ENCODE measurements at places on chromosomes 7 and 10. TPM values are rescaled to one million over a fixed set of nuclear protein-coding genes. Genes with fewer than 3 reads are reported as not detected.

DNA sequence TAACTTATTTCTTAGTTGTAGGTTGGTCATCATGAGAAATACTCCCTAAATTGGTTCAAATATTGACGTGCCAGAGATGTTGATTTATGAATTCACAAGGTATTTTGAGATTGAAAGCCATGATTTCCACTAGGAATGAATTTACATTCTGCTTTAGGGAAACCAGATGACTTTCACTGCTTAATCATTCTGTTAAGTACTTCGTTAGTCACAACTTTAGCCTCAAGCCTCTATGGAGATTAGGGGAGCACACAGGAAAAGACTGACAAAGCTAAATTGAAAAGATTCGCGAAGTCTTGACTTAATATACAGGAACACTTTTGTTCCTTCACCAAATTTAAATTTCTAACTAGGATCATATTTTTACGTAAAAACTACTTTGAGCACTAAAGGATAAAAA is 250.4 kb upstream of the CACNA2D1 start:
- H3K27me3 ChIP-seq, result no peaks in the 10 kb centered on the region
- H3K4me1 ChIP-seq, result peaks cover 3% of the 10 kb centered on the region

- peaks cover 15% of the 10 kb centered on the region for H3K27me3 ChIP-seq
- H3K4me3 ChIP-seq, result peak overlapping the region; percentile 98
- H3K36me3 ChIP-seq, result peaks cover 1% of the 10 kb centered on the region
- no peak for DNase-seq
Measured at GRCh38 chr10:102421507-102421756, 796 bp downstream of the FBXL15 start.

- no peak overlapping the region for H3K27ac ChIP-seq
- DNase-seq, result no peak
- peaks cover 37% of the 10 kb centered on the region for H3K27me3 ChIP-seq
Measured at GRCh38 chr10:16545116-16545736, 23.5 kb upstream of the C1QL3 start.

DNA sequence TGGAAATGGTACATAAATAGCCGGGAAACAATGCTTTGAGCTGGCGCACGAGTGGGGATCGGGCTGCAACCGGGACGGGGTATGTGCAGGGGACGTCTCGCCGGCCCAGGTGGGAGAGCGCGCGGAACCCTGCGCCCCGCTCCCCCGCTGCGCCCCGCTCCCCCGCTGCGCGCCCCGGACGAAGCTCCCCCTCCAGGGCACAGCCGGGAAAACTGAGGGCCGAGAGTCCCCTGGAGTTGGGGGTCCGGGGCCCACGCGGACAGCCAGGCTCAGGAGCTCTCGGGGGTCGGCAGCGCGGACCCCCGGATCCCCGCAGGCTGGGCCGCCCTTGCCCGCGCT is 514 bp downstream of the RADIL start:
- H3K4me1 ChIP-seq, result peaks cover 20% of the 10 kb centered on the region
- DNase-seq, result no peak
- peaks cover 6% of the 10 kb centered on the region for H3K27me3 ChIP-seq
- H3K4me3 ChIP-seq, result peak overlapping the region; percentile 58

DNA sequence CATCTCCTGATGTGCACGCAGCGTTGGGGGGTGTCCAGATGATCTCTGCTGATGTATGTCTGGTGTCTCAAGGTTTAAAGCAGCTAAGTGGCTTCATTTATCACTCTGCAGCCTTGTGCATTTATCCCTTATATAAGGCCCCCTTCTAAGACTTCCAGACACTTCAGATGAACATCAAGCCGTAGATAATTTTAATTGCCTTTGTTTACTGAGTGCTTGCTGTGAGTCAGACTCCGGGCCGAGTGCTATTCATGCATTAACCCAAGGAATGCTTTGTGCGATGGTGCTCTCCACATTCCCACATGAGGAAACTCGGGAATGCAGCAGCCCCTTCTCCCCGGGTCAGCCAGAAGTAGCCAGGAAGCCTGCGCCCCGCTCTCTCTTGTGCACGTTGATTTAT is 328.6 kb upstream of the COBL start:
- H3K27me3 ChIP-seq, result no peaks in the 10 kb centered on the region
- no peak overlapping the region for H3K27ac ChIP-seq
- no peaks in the 10 kb centered on the region for H3K4me1 ChIP-seq
- DNase-seq, result no peak
- no peak overlapping the region for H3K4me3 ChIP-seq

GRCh38 chr7:88147341-88147740 is 72.5 kb downstream of the SRI start:
- H3K27me3 ChIP-seq, result no peaks in the 10 kb centered on the region
- no peak overlapping the region for H3K27ac ChIP-seq
- H3K36me3 ChIP-seq, result no peaks in the 10 kb centered on the region
- no peak overlapping the region for H3K4me3 ChIP-seq

GRCh38 chr7:47381134-47381495 is 200.8 kb downstream of the TNS3 start:
- peaks cover 43% of the 10 kb centered on the region for H3K36me3 ChIP-seq
- peak overlapping the region; percentile 80 for H3K27ac ChIP-seq
- H3K4me1 ChIP-seq, result peaks cover 95% of the 10 kb centered on the region
- no peaks in the 10 kb centered on the region for H3K27me3 ChIP-seq

Gene ADAM22
- 6.6 TPM for total RNA-seq

- no peak overlapping the region for H3K27ac ChIP-seq
- no peak overlapping the region for H3K4me3 ChIP-seq
- H3K36me3 ChIP-seq, result no peaks in the 10 kb centered on the region
- no peak for DNase-seq
- no peaks in the 10 kb centered on the region for H3K27me3 ChIP-seq
Measured at GRCh38 chr7:7668706-7669105, 28.2 kb downstream of the UMAD1 start.

Gene STK31
- total RNA-seq, result 0.13 TPM

DNA sequence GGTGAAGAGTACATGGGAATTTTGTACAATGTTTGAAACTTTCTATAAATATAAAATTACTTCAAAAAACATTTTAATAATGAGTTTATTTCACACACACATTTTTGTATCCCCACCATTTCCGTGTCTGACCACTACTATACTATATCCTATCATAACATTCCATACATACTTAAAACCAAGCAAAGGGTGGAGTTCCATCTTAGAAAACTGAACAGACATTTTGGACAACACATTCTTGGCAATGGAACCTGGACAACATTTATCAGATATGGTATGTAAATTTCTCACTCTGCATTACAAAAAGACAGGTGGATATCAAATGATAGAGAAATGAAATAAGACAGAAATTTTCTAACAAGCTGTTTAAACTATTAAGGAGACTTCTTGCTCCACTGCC is 168.9 kb downstream of the TWIST1 start:
- no peaks in the 10 kb centered on the region for H3K27me3 ChIP-seq
- no peak for DNase-seq
- H3K27ac ChIP-seq, result no peak overlapping the region
- H3K36me3 ChIP-seq, result no peaks in the 10 kb centered on the region
- H3K4me1 ChIP-seq, result peaks cover 10% of the 10 kb centered on the region

GRCh38 chr10:64505501-64505900 is 984.3 kb downstream of the REEP3 start:
- H3K36me3 ChIP-seq, result no peaks in the 10 kb centered on the region
- no peaks in the 10 kb centered on the region for H3K27me3 ChIP-seq
- no peak for DNase-seq
- no peaks in the 10 kb centered on the region for H3K4me1 ChIP-seq
- H3K4me3 ChIP-seq, result no peak overlapping the region

Gene CTAGE8
- 1.4 TPM for total RNA-seq

Gene NAT16
- total RNA-seq, result not detected

DNA sequence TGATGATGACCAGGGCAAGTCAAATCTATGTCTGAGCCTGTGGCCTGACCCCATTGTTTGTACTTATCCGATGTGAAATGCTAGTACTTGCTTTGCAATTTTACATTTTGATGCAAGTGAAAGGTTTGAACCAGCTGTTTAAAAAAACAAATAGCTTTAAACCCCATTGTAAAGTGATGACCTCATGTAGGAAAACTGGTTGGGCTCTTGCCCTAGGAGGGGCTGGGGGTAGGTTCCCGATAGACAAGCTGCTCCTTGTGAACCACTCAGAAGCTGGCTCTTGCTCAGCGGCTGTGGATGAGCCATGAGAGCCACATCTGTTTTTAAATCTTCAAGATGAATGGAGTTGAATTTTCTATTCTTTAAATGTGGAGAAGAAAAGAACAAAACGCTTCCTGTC is 185.3 kb downstream of the WDR11 start:
- no peaks in the 10 kb centered on the region for H3K36me3 ChIP-seq
- no peak overlapping the region for H3K27ac ChIP-seq
- H3K27me3 ChIP-seq, result peaks cover 3% of the 10 kb centered on the region
- H3K4me3 ChIP-seq, result no peak overlapping the region
- peaks cover 3% of the 10 kb centered on the region for H3K4me1 ChIP-seq

DNA sequence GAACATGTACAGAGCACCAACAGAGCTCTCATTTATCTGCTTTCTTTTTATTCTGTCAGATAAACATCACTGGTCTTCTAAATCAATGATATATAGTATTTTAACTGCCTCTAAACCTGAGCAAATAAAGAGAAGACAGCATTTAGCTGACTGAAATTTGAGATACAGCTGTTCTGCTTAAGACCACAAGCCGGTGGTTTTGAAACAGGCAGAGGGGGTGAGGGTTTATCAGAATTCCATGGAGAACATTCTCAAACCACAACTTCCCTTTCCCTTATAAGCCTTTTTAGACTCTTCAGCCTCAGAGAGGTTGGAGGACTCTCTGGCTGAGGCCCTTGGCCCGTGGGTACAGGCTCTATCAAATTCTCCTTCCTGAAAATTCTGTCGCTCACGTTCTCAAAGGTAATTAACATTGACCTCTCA is 87.4 kb upstream of the RSU1 start:
- H3K4me3 ChIP-seq, result no peak overlapping the region
- peaks cover 3% of the 10 kb centered on the region for H3K36me3 ChIP-seq
- H3K4me1 ChIP-seq, result peaks cover 3% of the 10 kb centered on the region

GRCh38 chr7:44398511-44398911 is 73.1 kb upstream of the CAMK2B start:
- peaks cover 6% of the 10 kb centered on the region for H3K4me1 ChIP-seq
- H3K27ac ChIP-seq, result no peak overlapping the region
- peaks cover 19% of the 10 kb centered on the region for H3K36me3 ChIP-seq
- H3K4me3 ChIP-seq, result no peak overlapping the region

DNA sequence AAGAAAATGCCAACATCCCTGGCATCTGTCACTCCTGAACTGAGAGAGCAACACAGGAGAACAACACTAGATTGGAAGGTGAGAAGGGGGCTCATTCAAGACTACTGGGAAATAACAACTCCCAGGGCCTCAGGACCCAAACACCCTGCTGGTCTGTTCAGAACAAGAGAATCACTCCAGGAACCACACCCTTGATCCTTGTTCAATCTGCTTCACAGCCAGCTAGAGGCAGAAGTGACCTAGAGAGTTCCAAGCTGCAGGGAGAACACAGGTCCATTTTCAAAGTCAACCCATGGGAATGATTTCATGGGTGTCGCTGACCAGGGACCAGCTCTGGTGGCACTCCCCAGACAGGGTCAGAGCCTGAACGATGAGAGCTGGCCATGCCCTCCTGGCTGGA is 42.3 kb downstream of the LRRC20 start:
- no peaks in the 10 kb centered on the region for H3K27me3 ChIP-seq
- H3K36me3 ChIP-seq, result peaks cover 11% of the 10 kb centered on the region
- H3K4me1 ChIP-seq, result peaks cover 6% of the 10 kb centered on the region

Gene ETV1
- 4.5 TPM for total RNA-seq

GRCh38 chr10:117684672-117685211 is 142.2 kb downstream of the EMX2 start:
- H3K27ac ChIP-seq, result no peak overlapping the region
- H3K4me1 ChIP-seq, result peaks cover 9% of the 10 kb centered on the region
- H3K27me3 ChIP-seq, result peaks cover 25% of the 10 kb centered on the region
- no peaks in the 10 kb centered on the region for H3K36me3 ChIP-seq
- no peak for DNase-seq
- H3K4me3 ChIP-seq, result no peak overlapping the region

DNA sequence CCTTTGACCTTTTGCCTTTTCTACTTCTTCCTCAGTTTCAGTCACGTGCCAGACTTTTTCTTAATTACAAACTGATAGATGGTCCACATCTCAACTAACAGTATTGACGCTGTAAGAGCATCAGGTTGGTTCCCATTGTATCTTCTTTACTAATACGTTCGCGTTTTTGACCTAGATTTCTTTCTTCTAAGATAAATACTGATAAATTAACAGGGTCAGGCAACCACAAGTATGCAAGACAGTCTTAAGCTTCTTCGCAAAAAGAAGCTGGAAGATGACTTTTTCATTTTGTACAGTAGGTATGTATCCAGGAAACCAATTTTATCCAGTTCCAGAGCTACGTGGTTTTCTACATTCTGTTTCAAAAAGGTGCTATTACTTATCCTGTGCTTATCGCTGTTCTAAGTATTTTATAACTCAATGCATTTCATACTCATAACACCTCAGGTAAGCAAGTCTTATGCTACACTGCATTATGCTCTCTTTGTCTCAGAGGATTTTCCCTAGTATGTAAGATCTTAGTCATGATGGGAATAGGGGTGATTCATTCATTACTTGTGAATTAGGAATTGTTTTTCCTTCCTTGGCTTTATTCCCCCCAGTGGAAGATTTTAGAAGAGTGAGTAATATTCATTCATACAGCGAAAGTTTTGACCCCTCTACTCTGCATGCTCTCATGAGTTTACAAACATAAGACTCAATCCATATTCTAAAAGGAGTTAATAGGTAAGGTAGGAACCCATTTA is 955 bp downstream of the DUS4L start:
- peak overlapping the region; percentile 92 for H3K4me3 ChIP-seq
- H3K27me3 ChIP-seq, result no peaks in the 10 kb centered on the region
- peak overlapping the region; percentile 86 for H3K27ac ChIP-seq
- DNase-seq, result no peak
- no peaks in the 10 kb centered on the region for H3K36me3 ChIP-seq

DNA sequence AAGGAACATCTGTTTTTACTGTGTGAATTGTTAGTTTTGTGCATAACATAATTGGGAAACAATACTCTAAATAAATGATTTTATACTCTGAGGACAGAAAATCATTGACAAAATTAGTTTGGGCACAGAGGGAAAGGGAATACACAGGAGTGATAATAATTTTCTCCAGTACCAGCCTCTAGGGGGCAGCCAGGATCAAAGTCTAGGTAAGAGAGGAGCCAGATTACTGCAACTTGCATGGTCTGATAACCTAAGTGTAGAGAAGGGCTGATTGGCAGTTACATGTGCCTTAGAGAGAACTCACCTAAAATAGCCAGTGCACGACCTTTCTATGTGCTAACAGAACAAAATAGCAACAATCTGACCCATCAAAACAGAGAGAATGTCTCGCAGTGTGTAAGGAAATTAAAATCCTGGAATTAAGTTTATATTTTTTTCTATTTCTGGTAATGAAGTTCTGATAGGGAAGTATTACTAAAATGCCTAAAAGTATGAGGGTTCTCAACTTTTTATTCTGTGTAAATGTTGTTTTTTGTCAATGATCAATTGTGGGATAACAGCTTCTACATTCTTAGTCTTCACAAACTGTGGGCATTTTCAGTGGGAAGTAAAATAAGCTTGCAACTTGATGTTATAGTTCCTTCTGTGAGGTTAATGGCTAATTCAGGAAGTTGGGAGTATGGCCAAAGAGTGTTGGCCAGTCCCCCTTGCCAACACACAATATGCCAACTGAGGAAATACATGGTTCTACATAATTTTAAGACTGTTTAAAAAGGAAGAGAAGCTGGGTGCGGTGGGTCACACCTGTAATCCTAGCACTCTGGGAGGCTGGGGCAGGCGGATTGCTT is 66.4 kb downstream of the EXOC6 start:
- no peak overlapping the region for H3K4me3 ChIP-seq
- H3K36me3 ChIP-seq, result no peaks in the 10 kb centered on the region
- no peak for DNase-seq
- H3K27ac ChIP-seq, result no peak overlapping the region
- H3K27me3 ChIP-seq, result no peaks in the 10 kb centered on the region

- no peak overlapping the region for H3K4me3 ChIP-seq
- no peaks in the 10 kb centered on the region for H3K4me1 ChIP-seq
- no peak overlapping the region for H3K27ac ChIP-seq
- H3K27me3 ChIP-seq, result peaks cover 32% of the 10 kb centered on the region
Measured at GRCh38 chr7:140009735-140010134, 53.0 kb downstream of the PARP12 start.
